Kasumi-1 (cell line): ENCODE measurements at places on chromosomes 2 and 18.
A peak's percentile ranks its signal among the peaks of the same experiment; 100 is the strongest.

DNA sequence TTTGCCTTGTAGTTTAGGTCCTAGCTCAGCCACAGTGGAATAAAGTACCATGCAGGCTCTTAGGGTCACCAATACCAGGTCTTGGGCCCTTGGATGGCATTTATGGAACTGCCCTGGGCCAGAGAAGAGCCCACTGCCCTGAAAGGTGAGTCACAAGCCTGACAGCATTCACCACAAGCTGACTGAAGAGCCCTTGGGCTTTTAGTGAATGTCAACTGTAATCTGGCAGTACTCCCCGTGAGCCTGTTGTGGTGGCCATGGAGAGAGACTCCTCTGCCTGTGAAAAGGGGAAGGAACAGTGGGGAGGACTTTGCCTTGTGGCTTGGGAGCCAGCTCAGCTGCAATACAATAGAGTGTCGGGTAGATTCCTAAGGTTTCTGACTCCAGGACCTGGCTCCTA, 1389.7 kb downstream of the DSC3 start:
- peak; percentile 84 for DNase-seq

DNA sequence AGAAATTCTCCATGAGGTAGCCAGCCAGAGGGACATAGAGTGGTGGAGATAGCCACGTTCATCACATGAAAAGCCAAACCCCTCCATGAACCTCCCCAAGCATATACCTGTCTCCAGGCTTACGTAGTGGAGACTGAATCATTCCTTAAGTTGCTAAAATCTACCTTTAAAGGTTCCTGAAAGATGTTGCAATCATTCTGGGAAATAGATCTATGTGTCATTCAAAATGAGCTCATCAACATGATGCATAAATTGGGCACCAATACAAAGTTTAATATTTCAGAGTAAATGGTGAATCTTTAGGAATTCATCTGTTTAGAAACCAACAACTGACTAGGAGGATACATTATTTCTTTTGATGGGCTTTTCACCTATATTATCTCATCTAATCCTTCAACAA, 362.6 kb upstream of the ID2 start:
- DNase-seq = no peak

DNA sequence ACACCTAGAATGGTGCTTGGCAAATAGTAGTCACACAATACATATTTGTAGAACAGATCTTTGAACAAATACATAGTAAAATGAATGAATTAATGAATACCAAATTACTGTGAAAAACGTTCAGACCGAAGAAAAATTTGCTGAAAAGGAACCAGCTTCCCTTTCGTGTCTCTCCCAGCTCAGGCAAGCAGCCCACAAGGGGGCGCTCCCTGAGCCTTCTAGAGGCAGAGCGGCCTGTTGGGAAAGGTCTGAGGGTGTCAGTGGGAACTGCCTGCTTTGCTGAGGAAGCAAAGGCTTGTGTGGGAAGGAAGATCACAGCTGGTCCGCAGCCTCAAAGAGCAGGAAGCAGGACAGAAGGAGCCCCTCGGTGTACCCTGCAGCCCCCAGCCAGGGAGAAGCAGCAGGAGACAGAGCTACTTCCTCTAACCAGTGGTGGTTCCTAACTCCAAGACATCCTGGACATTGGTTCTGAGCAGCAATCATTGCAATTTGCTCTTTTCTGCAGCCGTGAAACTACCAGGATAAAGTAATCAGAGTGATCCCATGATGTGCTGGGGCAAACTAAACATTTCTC, 231.1 kb downstream of the ANKRD30B start:
- DNase-seq = peak; percentile 53

DNA sequence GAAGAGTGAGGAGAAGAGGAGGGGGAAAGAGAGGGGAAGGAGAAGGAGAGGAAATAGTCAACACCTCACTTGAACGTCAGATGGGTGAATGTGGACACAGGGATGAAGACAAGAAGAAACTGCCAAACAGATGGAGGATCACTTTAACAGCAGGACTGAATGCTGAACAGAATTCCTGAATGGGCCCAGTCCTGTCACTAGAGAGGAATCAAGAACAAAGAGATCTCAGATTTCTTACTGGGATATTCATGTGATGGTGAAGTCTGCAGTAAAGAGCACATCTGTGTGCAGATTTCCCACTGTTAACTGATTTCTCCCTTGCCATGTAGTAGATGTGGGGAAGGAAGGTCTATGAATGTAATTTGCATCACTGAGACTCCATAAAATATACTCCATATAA, 135.4 kb downstream of the L3MBTL4 start:
- DNase-seq = no peak

GRCh38 chr18:76943542-76944339, 121.4 kb downstream of the ZNF236 start:
- no peak for DNase-seq

- no peak for DNase-seq
These were observed 5.7 kb downstream of the TEX261 start for GRCh38 chr2:70988726-70989648.

DNA sequence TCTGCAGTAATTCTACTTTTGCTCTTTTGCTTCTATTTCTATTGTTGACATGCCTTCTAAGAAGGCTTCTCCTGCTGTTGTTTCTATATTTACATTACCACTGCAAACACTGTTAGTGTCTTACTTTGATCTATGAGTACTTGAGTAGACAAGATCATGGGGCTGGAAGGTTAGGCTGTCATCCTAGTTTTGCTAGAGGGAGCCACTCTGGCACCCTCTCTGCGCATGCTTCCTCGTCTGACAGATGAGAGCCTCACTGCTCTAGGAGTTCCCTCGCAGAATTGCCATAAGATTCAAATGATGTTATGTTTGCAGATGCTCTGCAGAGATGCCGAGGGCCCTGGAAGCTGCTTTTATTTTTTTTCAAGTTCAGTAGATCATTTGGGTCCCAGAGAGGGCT, 185.6 kb downstream of the RNF144A start:
- DNase-seq = no peak

- peak; percentile 10 for DNase-seq
These were observed 236.8 kb upstream of the ATP5MC3 start for GRCh38 chr2:175418224-175418835.

- no peak for DNase-seq
These were observed 38.1 kb downstream of the RHOB start for GRCh38 chr2:20484810-20485611.

DNA sequence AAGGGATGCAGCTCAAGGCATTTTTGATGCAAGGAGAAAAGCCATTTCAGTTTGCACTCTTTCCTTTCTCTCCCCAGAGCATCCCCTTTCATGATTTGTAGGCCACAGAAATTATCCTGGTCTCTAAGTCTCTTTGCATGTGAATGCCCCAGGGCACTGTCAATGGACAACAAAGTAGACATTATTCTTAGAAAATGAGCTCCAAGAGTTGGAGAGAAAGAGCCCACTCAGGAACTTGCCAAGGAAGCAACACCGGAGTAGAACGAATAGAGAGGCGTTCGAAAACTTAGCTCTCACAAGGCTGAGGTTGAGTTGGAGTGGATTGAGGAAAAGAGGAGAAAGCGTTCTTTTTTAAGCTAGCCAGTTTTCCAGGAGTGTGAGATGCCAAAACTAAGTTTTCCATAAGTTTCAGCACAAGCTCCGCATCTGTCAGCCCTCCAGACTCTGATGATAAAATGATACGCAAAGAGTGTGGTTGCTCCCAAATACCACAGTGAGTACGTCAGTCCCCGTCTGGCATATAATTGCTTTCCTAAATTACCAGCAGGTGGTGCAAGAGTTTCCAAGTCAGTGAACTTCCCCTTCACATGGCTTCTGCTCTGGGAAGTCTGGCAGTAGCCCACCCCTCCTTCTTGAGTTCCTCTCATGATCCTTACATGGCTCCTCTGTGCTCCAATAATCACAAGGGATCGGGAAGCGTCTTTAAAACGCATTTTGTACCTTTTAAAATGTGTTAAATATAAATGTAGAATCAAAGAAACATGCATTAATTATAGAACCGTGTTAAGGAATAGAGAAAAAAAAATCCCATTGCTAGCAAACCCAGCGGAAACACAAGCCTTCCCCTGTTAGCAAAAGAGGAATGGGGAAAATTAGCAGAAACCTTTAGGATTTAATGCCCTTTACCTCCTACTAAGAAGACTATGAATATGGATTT, 1060.6 kb upstream of the FANCL start:
- DNase-seq = peak; percentile 86

- no peak for DNase-seq
These were observed 38.2 kb downstream of the FHOD3 start for GRCh38 chr18:36335476-36336279.

DNA sequence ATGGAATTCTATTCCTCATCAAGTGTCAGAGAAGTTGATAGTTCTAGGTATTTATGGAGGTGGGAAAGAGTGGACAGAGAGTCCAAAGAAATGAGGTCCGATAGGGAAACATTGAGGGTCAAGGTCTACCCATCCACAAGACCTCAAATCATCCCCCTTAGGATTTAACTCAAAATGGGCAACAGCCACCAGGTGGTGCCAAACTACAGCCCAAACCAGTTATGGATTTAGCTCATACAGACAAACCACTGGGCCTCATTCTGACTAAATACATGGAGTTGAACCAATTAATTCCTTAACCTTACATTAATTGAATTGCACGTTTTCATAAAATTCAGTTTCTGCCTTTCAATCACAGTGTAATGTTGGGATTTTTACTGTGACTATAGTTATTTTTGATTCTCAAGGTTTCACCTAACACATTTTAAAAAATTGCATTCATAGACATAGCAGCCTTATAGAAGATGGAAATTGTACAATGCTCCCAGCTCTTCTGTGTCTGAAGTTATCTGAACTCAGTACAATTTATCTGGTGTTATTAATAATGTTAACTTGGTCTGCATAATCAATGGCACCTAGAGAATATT, 98.2 kb upstream of the HNMT start:
- DNase-seq = peak; percentile 69
